ENCODE measurements at places on chromosomes 2 and 18.

DNA sequence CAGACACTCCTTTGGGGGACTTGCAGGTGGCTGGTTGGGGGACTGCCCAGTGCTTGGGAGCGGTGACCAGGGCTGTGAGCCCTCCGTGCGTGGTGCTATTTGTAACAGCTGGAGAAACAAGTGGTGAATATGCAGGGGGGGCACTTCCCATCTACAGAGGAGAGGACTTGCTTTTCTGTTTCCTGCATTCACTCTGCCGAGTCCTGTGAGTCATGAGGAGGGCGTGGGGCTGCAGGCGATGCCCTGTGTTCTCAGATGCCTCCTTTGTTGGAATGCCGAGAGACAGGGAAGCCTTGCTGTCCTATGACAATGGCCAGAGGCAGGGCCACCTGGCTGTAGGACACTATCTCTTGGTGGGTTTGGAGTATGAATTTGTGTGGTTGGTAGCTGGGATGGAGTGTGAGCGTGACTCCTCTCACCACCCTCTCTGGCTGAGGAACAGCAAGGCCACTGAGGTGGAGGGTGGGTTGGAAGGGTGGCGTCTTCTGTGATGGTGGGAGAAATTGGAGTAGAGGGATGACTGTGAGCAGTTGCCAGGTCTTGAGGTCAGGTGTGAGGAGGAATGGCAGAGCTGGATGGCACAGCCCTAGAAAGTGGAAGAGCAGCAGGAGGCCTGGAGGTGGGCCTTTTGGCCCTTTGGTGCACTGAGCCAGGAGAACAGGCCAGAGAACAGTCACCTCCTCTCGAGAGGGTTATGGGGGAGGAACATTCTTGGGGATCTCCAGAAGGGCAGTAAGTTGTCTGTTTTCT lies 24.3 kb downstream of the FHOD3 start:
- DNase-seq: no peak

- DNase-seq: no peak
Observed at GRCh38 chr2:14363976-14364375, 268.5 kb upstream of the LRATD1 start.

GRCh38 chr2:127025359-127026166 lies 81.4 kb downstream of the BIN1 start:
- DNase-seq: peak; percentile 49

- DNase-seq: no peak
Observed at GRCh38 chr2:135840601-135841000, 3.6 kb upstream of the LCT start.

DNA sequence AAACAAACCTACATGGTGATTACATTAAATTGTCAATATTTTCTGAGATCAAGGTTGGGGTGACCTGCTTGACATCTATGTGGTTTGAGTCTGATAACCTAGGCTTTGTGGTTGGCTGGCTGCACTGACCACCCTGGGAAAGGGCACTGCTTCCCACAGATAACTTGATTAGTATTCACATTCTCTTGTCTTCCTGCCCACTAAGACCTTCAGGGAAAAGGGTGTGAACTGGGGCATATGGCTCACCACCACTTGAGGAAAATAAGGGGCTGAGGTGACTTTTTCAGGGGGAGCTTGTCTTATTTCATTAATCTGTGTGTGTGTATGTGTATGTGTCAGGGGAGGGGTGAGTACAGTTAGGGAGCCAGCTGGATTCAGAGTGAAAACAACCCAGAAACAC lies 1.5 kb downstream of the SMYD1 start:
- no peak for DNase-seq
